ENCODE measurements at places on chromosomes 1 and 21.

DNA sequence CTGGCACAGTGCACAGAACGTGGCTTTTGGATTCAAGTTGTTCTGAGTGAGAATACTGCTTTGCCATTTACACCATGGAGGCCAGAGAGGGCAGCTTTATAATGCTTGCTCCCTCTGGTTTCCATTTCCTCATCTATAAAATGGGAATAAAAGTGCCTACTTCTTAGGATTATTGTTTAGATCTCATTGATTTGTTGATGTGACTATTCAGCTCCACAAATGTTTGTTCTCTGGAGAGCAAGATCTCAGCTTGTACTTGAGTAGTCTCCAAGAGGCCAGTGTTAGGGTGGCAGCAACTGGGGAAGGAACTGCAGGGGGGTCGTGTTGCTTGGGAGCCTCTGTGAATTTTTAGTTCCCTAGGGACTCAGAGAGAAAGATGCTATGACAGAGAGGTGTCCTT is 55.2 kb downstream of the YARS1 start:
- DNase-seq = no peak

GRCh38 chr1:51950701-51951100 is 39.8 kb downstream of the RAB3B start:
- no peak for DNase-seq

- no peak for DNase-seq
Observed at GRCh38 chr1:5836776-5837440, 155.3 kb downstream of the NPHP4 start.

DNA sequence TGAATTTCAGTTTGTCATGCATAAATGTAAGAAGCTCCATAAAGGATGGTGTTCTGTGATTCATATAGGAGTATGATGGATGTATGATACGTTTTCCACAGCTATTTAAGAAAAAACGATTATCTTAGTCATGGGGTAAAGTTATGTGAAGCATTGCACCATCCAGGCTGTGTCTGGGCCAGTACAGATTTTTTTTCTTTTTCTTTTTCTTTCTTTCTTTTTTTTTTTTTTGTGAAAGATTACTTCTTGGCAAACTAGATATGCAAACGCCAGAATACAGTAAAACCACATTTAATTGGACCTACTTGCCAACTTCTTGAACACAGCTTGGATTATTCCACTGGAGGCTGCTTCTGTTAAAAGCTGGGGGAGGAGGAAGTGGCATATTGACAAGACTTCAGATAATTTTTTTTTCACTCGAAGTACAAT is 14.9 kb downstream of the ZBTB18 start:
- DNase-seq = no peak

- DNase-seq = no peak
Observed at GRCh38 chr1:160429125-160429561, 28.8 kb downstream of the VANGL2 start.

DNA sequence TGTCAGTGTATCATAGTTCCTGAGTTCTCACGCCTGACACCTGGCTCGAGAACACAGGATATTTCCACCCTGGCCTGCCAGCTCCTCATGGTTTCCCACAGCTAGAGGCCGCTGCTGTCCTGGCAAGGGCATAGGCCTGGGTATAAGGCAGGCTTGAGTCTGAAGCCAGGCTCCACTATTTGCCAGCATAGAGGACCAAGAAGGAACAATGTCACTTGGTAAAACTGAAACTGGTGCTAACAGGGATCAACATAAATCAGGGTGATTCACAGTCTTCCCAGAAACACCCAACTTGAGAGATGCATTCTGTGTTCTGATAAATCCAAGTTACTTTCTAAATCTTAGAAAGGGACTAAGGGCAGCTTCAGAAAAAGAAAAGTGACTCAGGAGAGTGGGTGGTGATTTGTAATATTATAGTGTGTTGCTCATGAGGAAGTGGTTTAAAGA is 6.9 kb upstream of the S100A2 start:
- DNase-seq = no peak

DNA sequence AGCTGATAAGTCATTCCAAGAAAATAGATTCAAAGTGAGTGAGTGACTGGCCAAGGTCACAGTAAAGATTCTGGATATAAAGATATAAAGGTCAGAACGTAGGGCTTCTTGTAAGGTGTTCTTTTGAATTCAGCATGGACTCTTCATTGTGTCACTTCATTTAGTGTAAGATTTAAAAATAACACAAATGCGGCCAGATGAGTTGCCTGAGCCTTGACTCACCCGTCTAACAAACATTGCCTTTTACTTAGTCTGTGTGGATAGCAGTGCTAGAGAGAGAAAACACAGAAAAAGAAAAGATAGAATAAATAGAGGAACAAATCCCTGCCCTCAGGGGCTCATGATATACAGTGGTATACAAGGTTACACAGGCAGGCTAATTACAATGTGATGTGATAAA is 223.4 kb downstream of the PLPP3 start:
- no peak for DNase-seq

DNA sequence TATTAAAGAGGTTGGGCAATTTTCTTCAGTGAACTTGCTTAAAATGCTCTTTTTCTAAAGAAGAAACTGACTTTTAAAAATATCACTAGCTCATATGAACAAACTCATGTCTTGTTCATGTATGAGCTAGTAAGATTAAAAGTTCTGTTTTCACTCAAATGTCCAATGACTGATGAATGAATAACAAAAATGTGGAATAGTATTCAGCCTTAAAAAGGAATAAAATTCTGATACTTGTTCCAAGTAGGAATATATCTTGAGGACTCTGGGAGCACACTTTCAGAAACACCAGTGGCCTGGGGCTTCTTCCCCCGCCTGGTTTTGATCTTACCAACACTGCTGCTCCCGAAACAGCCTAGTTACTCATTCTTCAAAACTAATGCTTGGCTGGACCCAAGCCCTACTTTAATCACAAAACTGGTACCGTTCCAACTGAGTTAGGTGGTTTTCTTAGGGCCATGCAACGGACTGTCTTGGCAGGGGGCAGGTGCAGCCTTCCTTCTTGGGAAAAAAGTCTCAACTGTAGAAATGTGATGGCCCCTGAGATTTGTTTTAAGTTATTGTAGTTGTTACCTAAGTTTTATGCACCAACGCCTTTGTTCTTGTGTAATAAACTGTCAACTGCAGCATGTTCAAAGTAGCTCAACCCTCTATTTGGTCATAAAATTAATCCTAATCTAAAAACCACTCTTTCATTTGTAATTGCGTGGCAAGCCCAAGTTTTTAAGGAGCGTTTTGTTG is 116.0 kb downstream of the ETS2 start:
- DNase-seq = no peak

DNA sequence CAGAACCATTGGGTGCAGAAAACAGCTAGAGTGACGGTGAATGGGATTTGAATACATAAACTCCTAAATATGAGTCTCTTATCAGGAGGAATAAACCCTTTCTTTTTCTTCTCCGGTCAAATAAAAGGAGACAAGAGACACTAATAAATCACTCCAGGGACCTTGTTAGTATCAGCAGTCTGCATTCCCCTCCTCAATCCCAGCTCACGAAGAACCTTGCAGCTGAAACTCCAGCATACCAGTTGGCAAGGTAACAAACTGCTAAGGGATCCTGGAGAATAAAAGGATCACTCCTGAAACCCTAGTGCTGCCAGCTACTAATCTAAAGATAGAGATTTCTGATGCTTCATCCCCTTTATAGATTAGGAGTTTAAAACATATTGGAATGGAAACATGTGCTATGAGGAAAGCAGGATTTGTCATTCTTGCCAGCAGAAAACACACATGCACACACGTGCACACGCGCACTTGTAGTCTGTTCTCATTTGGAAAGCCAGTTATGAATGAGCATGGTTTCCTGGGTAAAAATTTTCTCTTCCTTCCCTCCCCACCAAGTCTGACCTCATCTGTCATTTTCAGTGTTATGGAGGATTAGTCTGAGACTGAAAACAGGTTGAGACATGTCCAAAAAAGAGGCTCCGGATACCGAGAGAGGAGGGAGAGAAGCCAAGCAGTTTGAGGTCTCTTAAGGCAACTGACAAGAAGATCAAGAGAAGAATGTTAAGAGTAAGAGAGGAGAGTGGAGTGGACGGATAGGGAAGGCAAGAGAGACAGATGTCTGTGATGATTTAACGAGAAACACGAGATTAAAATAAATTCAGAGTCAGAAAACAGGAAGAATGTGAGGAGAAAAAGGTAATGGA is 10.9 kb downstream of the IER5 start:
- DNase-seq = no peak

DNA sequence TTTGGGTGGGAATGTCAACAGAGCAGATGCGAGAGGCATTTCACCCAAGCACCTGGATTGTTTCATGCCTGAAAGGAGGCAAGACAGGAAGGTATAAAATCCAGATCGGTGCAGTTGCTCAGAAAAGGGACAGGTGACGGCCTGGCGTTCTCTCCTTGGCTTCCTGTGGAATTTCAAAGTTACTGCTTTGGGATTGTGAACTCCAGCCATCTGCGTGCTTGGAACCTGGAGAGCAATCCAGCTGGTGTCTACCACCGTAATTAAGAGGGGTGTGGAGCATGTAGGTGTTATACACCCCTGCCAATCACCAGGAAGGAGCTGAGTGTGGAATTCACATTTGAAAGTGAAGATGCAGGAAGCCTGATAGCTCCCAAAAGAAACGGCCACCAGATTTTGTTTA is 286.1 kb downstream of the KIF26B start:
- no peak for DNase-seq

DNA sequence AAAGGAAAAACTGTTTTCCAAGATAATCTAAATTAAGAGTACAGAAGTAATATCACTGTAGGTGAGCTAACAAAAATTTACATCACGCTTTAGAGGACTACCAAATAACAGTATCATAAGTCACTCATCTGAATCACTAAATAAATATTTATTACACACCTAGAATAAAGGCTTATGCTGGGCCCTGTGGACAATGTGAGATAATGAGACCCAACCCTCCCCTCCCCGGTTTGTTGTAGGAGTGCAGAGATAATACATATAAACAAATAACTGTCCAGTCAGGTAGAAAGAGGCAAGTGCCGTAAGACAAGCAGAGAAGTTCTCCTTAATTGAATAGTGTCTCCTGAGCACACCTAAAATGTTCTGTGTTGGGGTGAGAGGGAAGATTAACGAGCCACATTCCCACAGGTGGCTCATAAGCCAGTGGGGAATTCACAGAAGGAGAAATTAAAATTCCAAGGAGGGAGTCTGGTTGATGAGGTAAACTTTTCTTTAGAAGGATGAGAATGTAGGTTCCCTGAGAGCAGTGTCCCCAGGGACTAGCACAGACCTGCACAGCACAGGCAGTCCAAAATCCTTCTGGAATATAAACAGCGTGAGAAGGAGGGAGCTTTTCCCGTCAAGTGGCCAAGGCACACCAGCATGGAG is 241.4 kb downstream of the NFIA start:
- no peak for DNase-seq

- no peak for DNase-seq
Observed at GRCh38 chr1:73948055-73948454, 249.9 kb downstream of the LRRIQ3 start.

GRCh38 chr21:45739218-45740087 is 95.9 kb downstream of the PCBP3 start:
- no peak for DNase-seq

- peak; percentile 89 for DNase-seq
Observed at GRCh38 chr1:24502709-24503058, at the start of gene RCAN3. TSS of gene RCAN3 (plus strand) at chr1:24502836. CDS start at chr1:24514373, 11,537 bp downstream.

DNA sequence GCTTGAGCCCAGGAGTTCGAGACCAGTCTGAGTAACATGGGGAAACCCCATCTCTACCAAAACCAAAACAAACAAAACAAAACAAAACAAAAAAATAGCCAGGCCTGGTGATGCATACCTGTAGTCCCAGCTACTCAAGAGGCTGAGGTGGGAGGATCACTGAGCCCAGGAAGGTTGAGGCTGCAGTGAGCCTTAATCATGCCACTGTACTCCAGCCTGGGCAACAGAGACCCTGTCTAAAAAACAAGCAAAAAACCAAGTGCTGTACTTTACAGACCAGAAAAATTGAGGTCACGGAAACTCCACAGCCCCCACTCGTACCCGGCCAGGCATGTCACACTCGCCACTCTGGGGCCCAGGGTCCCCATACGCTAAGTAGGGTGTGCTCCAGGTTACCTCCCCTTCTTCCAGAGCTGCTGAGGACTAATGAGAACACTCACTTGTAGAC is 22.9 kb downstream of the ATP2B4 start:
- no peak for DNase-seq

DNA sequence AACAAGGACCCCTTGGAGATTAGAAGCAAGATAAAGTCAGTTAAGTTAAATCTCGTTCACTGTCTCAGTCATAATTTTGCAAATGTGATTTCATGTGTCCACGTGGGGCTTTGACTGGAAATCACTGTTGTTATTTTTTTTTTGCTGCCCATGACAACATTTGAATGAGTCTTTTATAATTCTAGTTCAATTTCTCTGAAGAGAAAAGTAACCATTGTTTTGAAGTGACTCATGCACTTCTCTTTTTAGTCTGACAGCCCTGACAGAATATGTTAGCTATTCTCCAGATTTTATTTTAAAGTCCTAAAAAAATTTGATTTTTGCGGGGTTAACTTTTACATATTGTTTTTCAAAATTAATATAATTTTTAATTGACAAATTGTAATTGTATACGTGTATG is 30.7 kb upstream of the NLRP3 start:
- no peak for DNase-seq

DNA sequence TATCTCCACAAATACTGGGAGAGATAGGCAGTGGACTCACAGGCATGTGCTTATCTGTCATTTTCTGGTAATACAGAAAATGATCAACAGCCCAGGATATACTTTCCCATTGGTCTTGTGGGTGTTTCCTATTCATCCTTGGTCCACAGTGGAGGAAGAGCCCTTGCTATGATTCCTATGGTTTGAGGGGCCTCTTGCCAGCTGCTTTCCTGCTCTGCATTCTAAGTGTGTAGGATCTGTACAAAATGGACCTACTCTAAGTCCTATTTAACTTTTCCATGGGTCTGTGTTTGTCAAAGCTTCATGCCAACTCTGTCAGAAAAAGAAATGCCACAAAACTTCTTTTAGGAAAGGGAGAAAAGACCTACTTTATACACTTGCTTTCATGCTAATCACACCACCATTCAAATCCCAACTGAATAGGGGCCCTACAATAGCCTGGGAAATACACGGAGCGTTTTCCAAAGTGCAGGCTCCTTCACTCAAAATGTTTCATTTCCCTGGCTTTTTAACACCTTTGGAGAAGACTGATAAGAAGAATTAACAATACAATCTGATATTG is 16.4 kb downstream of the PLPP3 start:
- no peak for DNase-seq

DNA sequence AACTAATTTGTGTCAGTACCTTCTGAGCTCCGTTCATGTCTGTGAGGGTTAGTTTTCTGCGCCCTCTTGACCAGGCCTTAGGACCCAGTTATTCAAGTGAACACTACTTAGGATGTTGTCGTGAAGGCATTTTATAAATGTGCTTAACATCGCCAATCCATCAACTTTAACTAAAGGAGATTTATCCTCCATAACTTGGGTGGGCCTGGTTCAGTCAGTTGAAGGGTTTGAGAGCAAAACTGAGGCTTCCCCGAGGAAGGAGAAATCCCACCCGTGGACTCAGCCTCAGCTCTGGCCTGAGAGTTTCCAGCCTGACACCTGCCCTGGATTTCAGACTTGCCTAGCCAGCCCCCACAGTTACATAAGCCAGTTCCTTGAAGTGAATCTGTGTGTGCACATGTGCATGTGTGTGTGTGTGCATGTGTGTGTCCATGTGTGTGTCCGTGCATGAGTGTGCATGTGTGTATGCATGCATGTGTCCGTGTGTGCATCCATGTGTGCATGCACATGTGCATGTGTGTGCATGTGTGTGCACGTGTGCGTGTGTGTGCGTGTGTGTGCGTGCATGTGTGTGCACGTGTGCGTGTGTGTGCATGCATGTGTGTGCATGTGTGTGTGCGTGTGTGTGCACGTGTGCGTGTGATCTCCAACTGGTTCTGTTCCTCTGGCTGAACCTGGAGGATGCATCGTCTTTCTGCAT is 62.1 kb upstream of the PDE9A start:
- DNase-seq = no peak
